Chondrocyte (in vitro differentiated cells): ENCODE measurements at places on chromosomes 5 and 9. TPM values are rescaled to one million over a fixed set of nuclear protein-coding genes. Genes with fewer than 3 reads are reported as not detected.

- peaks cover 28% of the 10 kb centered on the region for H3K27me3 ChIP-seq
- no peak for DNase-seq
These were observed 41.9 kb upstream of the AGXT2 start for GRCh38 chr5:35089334-35090314.

GRCh38 chr5:120400356-120400755 is 63.7 kb upstream of the PRR16 start:
- H3K4me3 ChIP-seq, result no peak overlapping the region
- no peak overlapping the region for H3K27ac ChIP-seq
- H3K4me1 ChIP-seq, result peaks cover 13% of the 10 kb centered on the region
- DNase-seq, result no peak
- H3K27me3 ChIP-seq, result no peaks in the 10 kb centered on the region

GRCh38 chr9:133375116-133375723 is 640 bp downstream of the SURF4 start:
- peak overlapping the region; percentile 97 for H3K27ac ChIP-seq
- peak overlapping the region; percentile 84 for H3K4me3 ChIP-seq
- H3K27me3 ChIP-seq, result no peaks in the 10 kb centered on the region
- peaks cover 4% of the 10 kb centered on the region for H3K36me3 ChIP-seq

DNA sequence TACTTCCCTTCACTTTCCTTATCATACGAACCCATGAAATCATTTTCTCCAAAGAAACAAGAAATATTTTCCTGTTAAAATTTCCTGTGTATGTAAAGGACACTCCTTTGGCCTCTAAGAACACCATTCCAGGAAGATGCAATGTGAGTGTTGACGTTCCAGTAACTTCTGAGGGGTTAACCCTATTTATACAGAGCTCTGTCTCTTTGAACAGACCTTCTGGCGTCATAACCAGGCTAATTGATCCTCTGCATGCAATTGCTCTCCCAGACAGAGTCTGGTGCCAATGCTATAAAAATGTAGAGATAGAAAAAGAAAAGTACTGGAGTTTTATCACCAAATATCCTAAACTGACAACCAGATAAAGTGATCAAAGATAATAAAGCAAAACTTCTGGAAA is 218.5 kb downstream of the TLE1 start:
- H3K27me3 ChIP-seq, result peaks cover 3% of the 10 kb centered on the region
- no peak for DNase-seq
- no peak overlapping the region for H3K27ac ChIP-seq
- H3K36me3 ChIP-seq, result no peaks in the 10 kb centered on the region

- DNase-seq, result no peak
- no peak overlapping the region for H3K4me3 ChIP-seq
- H3K4me1 ChIP-seq, result peaks cover 8% of the 10 kb centered on the region
- H3K27me3 ChIP-seq, result no peaks in the 10 kb centered on the region
- H3K27ac ChIP-seq, result no peak overlapping the region
These were observed 4.3 kb upstream of the AHRR start for GRCh38 chr5:317086-317811.

FAM193B gene
- total RNA-seq, result 75.2 to 85.9 TPM (median 79.1 TPM) in 3 replicates

FOXD4L5 gene
- 0.10 to 0.51 TPM (median 0.18 TPM) in 3 replicates for total RNA-seq

DNA sequence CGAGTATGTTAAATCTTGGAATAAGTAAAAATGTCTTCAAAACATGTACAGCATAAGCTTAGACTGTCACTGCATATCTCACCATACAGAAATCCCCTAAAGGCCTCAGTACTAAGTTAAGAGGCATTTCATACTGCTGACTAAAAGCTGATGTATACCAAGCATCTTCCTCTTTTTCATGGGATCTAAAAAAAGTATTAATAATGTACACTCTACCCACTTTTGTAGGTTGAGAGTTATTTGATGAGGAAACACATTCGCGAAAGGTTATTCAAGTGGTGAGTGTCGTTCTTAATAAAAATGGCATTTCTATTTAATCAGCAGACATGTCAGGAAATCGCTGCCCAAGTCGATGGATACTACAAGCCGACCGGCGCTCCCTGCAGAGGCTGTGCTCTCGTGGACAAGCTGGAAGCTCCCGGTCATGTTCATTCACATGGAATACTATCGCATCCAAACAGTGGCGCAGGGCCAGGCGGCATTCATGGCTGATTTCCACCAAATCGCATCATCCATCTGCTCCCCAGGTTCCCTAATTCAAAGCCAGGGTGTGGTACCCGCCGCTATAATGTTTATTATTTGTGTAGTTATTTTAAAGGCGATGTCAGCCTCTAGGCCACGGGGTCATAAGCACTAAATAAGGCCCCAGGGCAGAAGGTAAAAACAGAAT is 724 bp downstream of the SGTB start:
- peaks cover 36% of the 10 kb centered on the region for H3K4me1 ChIP-seq
- no peaks in the 10 kb centered on the region for H3K27me3 ChIP-seq
- peak overlapping the region; percentile 86 for H3K27ac ChIP-seq
- no peak for DNase-seq

DNA sequence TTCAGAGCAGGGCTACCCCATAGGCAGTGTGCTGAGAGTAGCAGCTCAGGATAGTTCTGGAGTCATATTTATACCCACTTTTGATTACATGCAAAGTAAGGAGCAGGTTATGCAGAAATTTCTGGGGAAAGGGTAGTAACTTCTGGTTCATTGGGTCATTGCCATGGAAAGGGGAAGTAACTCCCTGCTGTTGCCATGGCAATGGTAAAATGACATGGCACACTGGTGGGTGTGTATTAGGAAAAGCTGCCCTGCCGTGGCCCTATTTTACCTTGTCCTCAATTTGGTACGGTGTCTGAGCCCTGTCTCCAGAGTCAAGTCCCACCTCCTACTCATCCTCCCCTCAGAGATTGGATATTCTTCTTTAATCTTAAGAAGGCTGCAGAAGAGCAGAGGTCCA is 526.7 kb upstream of the TYRP1 start:
- DNase-seq, result no peak
- H3K27ac ChIP-seq, result no peak overlapping the region
- no peaks in the 10 kb centered on the region for H3K36me3 ChIP-seq
- no peaks in the 10 kb centered on the region for H3K27me3 ChIP-seq
- H3K4me1 ChIP-seq, result no peaks in the 10 kb centered on the region

DNA sequence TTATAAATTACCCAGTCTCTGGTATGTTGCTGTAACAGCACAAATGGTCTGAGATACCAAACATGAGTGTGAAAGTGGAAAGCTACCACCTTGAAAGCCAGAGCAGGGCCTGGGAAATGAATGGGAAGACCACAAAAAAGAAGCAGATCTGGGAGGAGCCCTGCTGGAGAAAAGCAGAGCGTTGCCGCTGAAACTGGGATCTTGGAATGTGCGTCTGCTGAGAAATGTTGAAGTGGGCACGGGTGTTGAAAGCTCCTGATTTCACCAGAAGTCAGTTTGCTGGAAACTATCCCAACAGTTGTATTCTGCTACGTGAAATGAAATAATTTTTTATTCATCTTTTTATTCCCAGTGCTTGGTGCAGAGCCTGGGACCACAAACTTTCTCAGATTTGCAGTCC is 40.0 kb downstream of the NUDT12 start:
- H3K27me3 ChIP-seq, result no peaks in the 10 kb centered on the region
- H3K27ac ChIP-seq, result peak overlapping the region; percentile 82
- H3K36me3 ChIP-seq, result no peaks in the 10 kb centered on the region
- DNase-seq, result no peak
- peaks cover 47% of the 10 kb centered on the region for H3K4me1 ChIP-seq

GRCh38 chr5:149559706-149560105 is 8.5 kb upstream of the CSNK1A1 start:
- no peak for DNase-seq
- H3K27ac ChIP-seq, result no peak overlapping the region
- H3K36me3 ChIP-seq, result no peaks in the 10 kb centered on the region

PRSS3 gene
- total RNA-seq, result not detected in 3 replicates

DNA sequence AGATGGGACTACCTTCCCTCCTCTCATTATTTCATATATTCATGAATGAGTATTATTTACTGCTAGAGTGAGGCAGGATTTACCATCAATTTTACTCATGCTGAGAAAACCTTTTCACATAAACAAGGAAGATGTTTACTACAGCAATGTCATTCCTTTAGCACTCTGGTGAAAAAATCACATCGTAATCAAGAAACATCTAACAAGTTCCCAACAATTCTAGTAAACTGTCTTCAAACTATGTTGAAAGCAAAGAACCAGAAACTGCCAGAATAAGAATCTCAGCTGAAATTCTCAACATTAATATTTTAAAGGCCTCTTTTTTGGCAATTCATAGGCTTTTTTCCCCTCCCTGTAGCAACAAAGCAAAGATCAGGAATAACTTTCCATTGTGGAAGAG is 28.2 kb downstream of the AUH start:
- H3K36me3 ChIP-seq, result peaks cover 5% of the 10 kb centered on the region
- peaks cover 9% of the 10 kb centered on the region for H3K4me1 ChIP-seq
- no peak for DNase-seq
- no peak overlapping the region for H3K4me3 ChIP-seq

GRCh38 chr9:98215271-98215670 is 22.8 kb upstream of the CORO2A start:
- H3K27me3 ChIP-seq, result no peaks in the 10 kb centered on the region
- no peak overlapping the region for H3K4me3 ChIP-seq
- peak overlapping the region; percentile 79 for H3K27ac ChIP-seq

DNA sequence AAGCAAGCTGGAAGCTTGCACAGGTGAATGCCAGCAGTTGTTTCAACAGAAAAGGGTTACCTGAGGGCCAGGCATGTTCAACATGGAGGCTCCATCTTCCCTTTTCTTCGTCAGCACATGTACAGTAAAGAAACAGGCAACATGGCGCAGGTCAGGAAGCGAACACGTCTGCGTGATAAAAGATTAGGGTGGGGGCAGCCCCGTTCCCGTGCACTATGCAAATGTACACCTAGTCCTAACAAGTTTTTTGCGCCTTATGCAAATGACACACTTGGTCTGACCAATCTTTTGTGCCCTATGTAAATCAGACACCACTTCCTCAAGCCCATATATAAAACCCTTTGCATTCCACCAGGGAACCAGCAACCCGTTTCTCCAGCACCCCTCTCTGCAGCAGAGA is 452.1 kb upstream of the PTPRD start:
- no peaks in the 10 kb centered on the region for H3K36me3 ChIP-seq
- H3K4me3 ChIP-seq, result no peak overlapping the region
- no peaks in the 10 kb centered on the region for H3K4me1 ChIP-seq
- DNase-seq, result no peak
- H3K27me3 ChIP-seq, result peaks cover 5% of the 10 kb centered on the region
